NCI-H2107 (cell line): ENCODE measurements at places on chromosomes 2 and 18.

DNA sequence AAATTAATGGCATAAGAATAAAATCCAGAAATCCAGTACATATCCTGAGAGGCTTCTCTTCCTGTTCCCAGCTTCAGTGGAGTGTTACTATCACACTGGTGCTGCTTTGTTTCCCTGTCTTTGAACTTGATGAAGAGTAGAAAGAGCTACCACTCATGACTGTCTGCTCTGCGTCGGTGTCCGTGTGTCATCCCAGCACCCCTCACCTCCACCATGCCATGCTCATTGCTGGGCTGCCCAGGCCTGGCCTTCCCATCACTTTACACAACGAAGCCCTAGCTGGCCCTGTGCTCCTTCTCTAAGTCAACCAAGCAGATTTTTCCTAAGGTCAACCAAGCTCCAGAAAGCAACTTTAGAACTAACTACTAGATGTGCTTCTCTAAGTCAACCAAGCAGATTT lies 215.4 kb downstream of the DOK6 start:
- DNase-seq, result no peak

DNA sequence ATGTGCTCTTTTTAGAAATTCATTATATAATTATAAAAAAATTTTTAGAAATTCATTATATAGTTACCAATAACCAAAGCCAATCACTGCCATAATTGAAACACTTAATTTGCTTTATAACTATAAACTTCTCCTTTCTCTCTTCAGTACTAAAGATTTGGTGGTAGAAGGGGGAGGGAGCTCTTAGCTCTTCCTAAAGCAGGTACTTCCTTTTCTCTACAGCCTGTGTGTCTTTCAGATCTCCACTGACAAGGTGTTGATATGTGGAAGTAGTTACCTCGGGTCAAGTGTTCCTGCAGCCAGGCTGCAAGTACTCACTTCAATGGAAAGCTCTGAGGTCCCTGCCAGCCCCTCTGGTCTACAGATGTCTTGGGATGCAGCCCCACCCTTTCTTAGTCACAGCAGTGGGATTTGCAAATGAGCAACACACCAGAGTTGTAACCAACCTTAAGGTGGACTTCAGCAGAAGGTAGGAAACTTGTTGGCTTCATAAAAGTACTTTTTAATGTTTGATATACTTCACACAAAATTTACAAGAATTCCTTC lies 690.0 kb downstream of the ARHGAP15 start:
- no peak for DNase-seq

DNA sequence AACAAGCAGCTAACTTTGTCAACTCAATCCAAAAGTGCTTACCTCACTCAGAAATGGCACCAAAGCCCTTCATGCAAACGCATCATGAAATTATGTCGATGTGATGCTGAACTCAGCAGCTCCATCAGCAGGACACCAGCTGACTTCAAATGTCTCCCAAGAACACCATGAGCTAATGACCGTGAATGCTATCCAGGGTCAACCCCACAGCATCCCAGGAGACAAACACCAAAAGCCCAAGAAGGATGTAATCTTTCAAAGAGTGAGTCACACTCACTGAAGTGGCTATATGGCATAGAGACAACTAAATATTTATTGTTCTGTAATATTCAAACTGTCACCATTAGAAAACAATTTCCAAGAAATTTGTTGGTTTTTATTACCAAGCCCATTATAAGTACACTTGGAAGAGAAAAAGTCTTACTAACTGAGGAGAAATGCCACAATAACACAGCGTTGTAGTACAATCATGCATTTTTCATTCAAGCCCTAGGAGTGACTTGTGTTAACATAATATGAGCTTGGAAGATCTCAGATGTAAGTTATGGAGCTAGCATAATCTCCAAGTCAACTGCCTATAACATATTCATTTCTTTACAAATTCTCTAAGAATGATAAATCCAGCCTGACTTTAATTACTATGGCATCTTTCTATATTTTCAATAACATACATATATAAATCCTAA lies 165.0 kb upstream of the CCDC68 start:
- DNase-seq, result no peak

GRCh38 chr2:30978854-30979253 lies 159.4 kb downstream of the GALNT14 start:
- DNase-seq, result no peak

- DNase-seq, result no peak
Observed at GRCh38 chr2:241582328-241582727, 23.8 kb downstream of the BOK start.

- no peak for DNase-seq
Observed at GRCh38 chr2:214006601-214007000, 404.3 kb upstream of the VWC2L start.

DNA sequence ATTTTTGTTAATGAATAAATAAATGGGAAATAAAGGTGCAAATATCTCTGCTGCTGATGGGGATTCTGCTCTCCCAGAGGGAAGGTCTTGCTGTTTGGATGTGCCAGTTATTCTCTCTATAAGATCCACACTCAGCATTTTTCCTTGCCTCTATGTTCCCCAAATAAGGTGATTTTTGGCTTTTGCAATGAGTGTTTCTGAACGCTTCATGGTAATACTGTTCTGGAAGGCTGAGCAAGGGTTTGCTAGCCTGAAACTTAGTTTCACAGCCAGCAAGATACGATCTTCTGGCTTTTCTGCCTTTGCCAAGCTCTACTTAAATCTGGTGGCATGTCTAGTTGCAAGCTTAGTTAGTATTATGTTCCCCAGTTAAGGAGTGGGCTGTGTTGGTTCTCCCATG lies 114.6 kb downstream of the LPIN1 start:
- DNase-seq, result no peak
